ENCODE measurements at places on chromosomes 5 and 9.

DNA sequence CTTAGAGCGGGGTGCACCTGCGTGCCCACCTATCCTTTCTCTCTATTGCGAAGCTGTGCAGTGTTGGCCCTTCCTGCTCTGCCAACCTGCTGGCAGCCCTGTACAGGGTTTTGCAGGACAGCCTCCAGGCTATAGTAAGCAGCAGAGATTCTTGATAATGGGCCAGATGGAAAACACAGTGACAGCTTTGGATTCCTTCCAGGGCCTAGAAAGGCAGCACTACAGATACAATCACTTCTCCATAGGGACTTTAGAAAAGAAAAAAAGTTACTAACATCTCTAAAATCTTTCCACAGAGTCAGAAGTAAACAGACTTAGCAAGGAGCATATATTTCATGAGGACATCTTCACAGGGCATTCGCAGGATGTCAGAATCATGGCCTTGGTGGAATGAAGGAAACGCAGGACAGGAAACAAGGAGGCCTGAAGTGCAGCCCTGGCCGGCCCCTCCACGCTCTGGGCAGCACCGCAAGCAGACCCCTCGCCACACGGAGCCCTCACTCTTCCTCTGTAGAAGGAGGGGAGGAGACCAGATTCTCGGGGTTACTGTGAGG, 172.1 kb upstream of the GAS1 start:
- peak; percentile 87 for DNase-seq

GRCh38 chr5:54579591-54580295, 62.2 kb downstream of the SNX18 start:
- DNase-seq = no peak

- DNase-seq = peak; percentile 81
These were observed 5.9 kb upstream of the SLC22A5 start for GRCh38 chr5:132363431-132364112.

GRCh38 chr9:138049085-138049778, 171.7 kb downstream of the CACNA1B start:
- no peak for DNase-seq

DNA sequence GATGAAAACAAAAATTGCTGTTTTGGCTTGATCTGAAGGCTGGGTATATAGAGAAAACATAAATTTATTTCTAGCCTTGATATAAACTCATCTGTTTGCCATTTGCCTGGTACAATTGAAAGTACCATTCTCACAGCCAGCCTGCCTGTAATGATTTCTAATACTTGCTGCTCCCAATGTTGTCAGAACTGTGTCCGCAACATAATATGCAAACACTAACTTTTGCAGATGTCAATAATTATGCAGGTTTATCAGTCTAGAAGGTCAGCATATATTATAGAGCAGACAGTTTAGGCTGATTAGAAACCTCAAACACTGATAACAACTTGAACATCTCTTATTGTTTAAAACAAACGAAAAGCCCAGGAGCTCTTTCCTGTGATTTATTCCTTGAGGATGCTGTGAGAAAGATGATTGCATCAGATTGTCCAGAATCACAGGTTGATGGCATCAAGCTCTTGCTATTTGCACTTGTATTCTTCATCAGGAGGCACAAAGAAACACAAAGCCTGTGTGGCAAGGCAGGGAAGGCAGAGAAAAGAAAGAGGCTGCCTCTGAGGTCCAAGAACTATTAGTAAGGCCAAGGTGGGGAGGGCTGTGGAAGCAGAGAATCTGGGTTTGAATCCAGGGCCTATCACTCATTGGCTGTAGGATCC, 21.4 kb upstream of the HMHB1 start:
- DNase-seq = no peak

Measured in fibroblast of the conjunctiva (primary cell).